ENCODE measurements at places on chromosomes 11 and 22.

GRCh38 chr11:64694821-64695365, 28.1 kb downstream of the NRXN2 start:
- DNase-seq, result peak; percentile 89

DNA sequence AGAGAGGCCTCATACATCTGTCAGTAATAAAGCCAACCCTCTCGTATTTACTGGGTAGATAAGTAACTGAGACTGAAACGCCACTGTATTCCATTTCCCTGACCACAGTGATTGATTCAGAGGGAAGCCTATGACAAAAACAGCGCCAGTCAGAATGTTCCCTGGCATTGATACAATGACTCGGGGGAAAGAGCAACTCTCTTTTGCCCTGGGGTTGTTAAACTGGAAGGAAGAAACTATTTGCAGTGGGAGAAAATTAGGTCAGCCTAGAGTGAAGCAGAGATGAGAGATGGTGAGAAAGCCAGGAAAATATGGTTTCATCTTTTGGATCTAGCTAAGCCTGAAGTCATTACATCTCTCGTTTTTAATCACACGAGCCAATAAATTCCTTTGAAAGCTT, 48.6 kb upstream of the RBFOX2 start:
- DNase-seq, result no peak

DNA sequence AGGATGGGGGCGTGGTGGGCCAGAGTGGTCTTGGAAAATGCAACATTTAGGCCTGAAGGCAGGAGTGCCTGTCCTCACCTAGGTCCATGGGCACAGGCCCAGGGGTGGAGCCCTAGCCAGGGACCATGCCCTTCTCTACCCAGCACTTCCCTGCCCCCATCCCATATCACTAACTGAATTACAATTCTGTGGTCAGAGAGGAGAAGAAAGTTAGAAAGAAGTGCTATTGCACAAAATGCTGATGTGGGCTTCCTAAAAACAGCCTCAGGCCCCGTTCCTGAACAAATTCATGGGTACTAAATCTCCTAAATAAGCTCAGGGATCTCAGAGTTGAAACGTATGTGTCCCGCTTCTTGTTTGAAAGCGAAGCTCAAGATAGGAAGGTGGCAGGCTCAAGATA, 3.5 kb upstream of the ASRGL1 start:
- DNase-seq, result no peak

DNA sequence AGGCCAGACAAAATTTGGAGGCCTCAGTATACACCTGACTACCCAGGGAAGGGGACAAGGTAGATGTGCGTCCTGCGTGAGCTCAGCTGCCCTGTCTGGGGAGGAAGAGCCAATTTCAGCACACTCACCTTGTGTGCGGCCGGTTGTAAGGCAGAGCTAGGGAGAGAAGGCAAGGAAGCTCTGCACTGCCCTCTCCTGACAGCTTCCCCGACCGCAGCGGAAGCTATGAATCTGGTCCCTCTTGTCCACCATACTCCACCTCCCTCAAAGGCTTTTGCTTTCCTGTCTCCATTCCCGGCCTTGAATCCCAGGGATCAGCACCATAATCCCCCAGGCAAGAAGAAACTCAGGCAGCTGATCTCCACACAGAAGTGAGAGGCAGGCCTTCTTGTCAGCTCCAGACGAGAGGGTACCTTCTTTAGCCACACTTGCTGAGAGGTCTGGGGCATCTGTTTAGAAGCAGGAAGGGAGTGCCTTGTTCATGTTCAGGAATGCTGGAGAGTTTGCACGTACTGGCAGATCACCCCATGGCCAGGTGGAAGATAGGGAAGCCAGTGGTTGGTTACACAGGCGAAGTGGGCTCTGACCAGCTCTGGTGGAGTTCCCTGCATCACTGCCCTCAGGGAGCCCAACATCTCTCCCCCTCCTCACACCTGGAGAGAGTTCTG, 62.5 kb downstream of the FEZ1 start:
- DNase-seq, result no peak

- DNase-seq, result no peak
Measured at GRCh38 chr22:20867179-20868024, 8.6 kb downstream of the SNAP29 start.

GRCh38 chr11:96464700-96465307, 75.0 kb downstream of the JRKL start:
- DNase-seq, result peak; percentile 92

GRCh38 chr11:84714316-84714780, 912.8 kb downstream of the DLG2 start:
- no peak for DNase-seq

DNA sequence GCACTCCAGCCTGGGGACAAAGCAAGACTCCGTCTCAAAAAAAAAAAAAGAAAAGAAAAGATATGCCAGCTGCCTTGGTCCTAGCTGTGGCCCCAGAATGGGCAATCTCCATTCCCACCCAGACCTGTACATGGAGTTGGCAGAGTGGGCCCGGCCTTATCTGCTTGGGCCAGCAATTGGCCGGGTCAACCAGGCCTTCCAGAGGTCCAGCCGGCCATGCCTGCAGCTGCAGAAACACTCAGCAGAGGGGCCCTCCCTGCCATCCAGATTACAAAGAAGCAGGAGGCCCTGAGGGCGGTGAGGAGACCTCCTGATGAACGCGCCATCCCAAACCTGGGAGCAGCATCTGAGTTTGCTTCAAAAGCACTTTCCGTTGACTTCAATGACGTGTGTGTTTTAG, 26.9 kb upstream of the ARFGAP3 start:
- DNase-seq, result no peak

DNA sequence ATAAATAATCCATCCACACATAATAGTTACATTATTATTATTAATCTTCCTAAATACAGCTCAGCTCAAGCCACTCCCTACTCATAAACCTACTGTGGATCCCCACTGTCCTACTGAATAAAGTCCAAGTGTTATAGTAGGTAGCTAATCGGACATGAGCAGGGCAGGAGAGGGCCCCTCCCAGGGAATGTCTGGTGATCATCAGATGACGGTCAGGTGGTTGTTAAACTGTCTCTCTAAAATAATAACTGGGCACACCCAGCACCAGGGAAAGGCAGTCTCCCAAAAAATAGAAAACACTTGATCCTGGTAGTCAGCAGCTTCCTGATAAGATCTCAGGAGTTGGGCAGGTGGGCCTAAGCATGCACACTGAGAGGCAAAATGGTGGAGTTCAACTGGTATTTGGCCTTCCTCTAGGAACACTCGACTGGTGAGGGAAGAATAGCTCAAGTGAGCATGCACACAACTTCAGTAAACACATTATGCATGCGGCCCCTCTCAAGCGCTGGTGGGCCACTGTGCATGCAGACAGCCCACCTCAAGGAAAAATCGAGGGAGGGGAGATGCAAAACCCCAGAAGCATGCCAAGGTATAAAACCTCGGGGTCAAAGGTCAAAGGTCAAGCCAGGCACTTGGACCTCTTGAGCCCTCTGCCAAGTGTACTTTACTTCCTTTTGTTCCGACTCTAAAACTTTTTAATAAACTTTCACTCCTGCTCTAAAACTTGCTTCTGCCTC, 65.0 kb downstream of the LRRC32 start:
- no peak for DNase-seq

Data from DMS79 treated with DMSO at 0.1 percent for 48 hours (cell line).